Colonic mucosa (tissue), 4 donors: ENCODE measurements at places on chromosomes 3 and 15.
A peak's percentile ranks its signal among the peaks of the same experiment; 100 is the strongest.

- DNase-seq, result no peak
Measured at GRCh38 chr3:45056608-45057301, 30.7 kb downstream of the CLEC3B start.

DNA sequence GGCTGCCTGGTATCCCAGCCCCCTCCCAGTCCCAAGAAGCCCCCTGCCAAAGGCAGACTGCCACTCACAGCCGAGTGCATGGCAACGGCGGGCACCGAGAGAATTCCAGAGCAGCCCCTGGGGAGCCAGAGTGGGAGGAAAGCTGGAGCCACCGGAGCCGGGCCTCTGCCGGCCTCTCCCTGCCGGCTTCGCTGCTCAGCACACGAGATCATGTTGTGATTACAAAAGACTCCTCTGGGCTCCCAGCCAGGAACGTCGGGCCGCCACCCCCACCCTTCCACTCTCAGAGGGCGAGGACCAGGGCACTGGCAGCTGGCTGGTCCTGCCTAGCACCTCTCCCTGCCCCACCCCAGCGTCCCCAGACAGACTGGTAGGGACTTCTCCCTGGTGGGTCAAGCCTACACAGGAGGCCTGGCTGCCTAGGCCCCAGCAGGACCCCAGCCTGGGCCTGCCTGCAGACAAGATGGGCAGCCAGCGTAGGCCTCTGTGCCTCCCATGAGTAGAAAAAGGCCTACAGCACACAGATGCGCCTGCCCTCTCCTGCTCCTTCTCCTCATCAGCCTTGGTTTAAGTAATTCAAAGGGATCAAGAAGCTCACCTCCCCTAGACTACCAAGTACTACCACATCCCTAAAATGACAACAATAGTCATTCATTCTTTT, at the start of gene CCDC9B:
CCDC9B (minus strand) TSS at position 200 of the 661 bp plus-strand sequence; CDS start at position 80, 120 bp downstream.
- DNase-seq, result peak; percentile 99

DNA sequence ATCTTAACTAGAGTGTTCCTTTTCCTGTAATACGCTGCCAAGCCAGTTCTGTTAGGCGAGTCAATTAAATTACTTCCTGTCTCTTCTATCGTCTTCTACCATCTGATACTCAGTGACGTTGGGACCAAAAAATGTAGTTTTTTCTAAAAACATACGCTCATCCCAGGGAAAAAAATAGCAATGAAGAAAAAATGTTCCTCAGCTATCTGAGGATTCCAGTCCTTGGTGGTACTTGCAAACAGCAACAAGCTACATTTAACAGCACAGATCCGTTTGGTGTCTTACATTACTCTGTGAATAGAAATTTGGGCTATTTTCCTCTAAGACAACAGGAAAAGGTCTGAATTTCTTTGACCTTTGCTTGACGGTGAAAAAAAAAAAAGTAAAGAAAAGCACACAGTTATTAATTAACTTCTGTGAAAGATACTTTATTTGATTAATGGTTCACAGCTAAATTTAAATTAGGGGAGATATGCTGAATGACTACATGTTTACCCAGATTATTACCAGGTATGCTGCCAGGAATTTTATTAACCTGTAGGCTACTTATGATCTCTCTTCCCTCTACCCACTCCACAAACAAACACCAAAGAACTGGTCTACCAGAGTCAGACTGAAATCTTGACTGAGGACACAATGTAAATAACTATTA, 254.4 kb upstream of the ZPLD1 start:
- no peak for DNase-seq

GRCh38 chr3:77079988-77080610, 40.2 kb downstream of the ROBO2 start:
- no peak for DNase-seq

GRCh38 chr3:139894643-139894989, 40.4 kb upstream of the CLSTN2 start:
- no peak for DNase-seq
